NCI-H1092 treated with DMSO at 0.1 percent for 48 hours (cell line): ENCODE measurements at places on chromosomes 16 and 17.
A peak's percentile ranks its signal among the peaks of the same experiment; 100 is the strongest.

GRCh38 chr16:11806721-11807120 lies 9.7 kb upstream of the ZC3H7A start:
- DNase-seq = no peak

GRCh38 chr16:88578446-88579313 lies 8.5 kb downstream of the ZC3H18 start:
- DNase-seq = no peak

DNA sequence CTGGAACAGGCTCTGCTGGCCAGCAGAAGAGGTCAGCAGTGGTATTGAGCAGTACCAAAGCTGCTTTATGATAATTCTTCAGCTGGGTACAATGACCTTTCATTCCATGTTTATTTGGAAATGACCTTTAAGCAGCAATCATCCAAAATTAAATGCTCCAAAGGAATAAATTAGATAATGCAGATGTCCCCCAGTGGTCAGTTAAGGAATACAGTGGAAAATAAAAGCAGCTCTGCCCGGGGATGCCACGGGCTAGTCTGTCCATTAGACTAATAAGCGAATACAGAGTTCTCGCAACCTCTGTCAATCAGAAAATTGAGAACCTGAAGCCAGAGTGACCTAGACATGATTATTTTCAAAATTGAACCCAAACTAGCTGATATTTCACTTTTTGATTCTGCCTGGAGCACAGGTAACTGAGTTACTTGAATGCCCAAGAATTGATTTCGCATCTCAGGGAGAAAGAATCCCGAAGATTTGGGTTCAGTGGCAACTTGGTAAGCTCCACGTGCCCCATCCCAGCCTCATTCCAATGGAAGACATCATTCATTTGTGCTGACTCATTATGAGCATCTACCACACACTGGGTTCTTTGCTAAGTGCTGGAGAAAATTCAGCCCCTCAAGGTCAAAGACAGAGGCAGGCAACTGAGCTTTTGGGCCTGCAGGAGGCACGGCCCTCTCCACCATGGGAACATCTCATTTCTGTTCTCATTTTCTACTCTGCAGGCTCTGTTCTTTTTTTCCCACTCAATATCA lies 34.4 kb upstream of the SLC39A11 start:
- no peak for DNase-seq

GRCh38 chr16:84988328-84989080 lies 22.8 kb downstream of the ZDHHC7 start:
- DNase-seq = no peak

- DNase-seq = no peak
Observed at GRCh38 chr16:5640883-5641282, 543.3 kb upstream of the EEF2KMT start.

DNA sequence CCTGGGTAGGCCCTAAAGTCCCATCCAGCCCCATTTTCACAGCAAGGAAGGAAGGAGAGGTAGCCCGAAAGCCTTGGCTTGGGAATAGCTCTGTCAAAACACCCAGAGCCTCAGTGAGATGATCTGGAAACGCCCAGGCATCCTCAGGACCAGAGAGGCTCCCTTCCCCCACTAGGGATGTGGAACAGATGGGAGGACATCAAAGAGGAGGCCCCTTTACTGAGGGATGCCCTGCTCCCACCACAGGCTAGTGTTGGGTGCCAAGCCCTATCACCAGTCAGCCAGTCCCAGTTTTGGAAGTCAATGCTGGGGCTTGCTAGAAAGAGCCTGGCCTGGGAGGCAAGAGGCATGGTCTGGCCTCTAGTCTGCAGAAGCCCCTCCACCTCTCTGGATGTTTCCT lies 4.7 kb downstream of the TPPP3 start:
- no peak for DNase-seq

- DNase-seq = no peak
Observed at GRCh38 chr16:81798311-81799137, 19.4 kb downstream of the PLCG2 start.

GRCh38 chr17:73232587-73233373 lies 28.9 kb downstream of the CPSF4L start:
- peak; percentile 36 for DNase-seq

- DNase-seq = peak; percentile 71
Observed at GRCh38 chr17:38539386-38539785, 66.4 kb downstream of the SRCIN1 start.

GRCh38 chr16:68335175-68335574 lies 24.4 kb downstream of the PRMT7 start:
- DNase-seq = no peak

GRCh38 chr17:48261297-48261880 lies 153.8 kb downstream of the SNX11 start:
- DNase-seq = peak; percentile 64

- DNase-seq = no peak
Observed at GRCh38 chr16:54891346-54891745, 39.3 kb upstream of the IRX5 start.

- no peak for DNase-seq
Observed at GRCh38 chr17:48754500-48755261, 26.1 kb upstream of the HOXB13 start.

DNA sequence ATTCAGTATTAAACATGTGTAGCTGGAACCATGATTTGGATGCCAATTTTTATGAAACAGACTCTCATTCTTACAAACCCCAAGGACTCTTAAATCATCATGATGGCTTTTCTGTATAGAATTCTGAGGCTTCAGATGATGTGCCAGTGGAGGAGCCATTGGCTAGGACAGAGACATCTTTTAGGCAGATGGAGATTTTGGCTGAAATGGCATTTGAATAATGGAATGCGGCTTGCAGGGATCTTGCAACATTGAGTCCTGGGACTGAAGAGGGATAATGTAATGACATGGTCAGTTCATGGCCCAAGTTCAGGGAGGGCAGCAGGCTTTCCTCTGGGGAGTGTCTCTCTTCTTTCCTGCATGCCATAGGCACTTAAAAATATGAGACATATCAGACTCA lies 172.4 kb downstream of the ABCA8 start:
- no peak for DNase-seq

DNA sequence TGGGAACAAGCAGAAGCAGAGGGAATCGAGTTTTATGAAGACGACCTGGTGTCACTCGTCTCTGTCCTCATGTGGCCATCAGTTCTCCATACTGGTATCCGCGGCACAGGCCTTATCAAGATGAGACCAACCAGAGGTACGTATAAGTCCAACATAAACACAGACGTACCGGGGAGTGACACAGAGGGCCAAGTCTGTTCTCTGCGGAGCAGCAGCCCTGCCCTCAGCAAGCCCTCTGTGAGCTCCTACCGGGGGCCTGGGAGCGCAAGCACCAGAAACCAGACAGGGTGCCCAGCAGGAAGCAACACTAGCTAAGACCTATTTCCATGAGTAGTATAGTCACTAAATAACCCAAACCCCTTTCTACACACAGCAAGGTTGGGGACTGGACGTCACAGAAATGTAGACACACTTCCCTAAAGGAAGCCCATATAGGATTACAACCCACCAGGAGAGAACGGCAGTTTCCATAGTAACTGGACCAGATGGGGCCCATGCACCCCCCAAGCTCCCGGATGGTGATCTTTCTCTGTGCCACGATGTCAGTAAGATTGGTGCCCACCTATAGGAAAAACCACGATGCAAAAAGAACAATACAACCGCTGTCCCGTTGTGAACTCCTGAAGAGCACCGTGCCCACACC lies 911 bp downstream of the ARL16 start:
- DNase-seq = peak; percentile 9

GRCh38 chr16:29862884-29863668 lies at the start of gene CDIPT:
Gene CDIPT (minus strand): TSS chr16:29863226. CDS start chr16:29862857, 369 bp downstream.
- DNase-seq = peak; percentile 98

DNA sequence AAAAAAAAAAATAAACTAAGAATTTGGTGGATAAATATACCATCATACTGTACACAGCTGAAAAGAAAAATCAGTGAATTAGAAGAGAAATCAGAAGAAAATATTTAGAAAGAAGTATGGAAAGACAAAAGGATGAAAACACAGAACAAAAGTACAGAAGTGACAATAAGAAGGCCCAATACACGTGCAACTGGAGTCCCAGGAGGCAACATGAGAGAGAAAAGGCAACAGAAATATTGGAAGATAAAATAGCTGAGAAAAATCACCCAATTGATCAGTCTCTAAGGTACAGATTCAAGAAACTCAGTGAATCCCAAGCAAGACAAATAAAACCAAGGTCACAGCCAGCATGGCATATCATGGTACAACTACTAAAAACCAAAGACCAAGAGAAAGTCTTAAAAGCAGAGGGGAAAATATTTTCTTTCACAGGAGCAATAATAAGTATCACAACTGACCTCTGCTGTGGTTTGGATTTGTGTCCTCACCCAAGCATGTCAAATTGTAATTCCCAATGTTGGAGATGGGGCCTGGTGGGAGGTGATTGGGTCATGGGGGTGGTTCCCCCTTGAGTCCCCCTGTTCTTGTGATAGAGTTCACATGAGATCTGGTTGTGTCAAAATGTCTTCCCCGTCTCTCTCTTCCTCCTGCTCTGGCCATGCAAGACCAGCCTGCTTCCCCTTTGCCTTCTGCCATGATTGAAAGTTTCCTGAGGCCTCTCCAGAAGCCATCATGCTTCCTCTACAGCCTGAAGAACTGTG lies 20.2 kb upstream of the ENGASE start:
- DNase-seq = no peak

GRCh38 chr17:61408151-61409041 lies 8.8 kb downstream of the TBX2 start:
- no peak for DNase-seq

DNA sequence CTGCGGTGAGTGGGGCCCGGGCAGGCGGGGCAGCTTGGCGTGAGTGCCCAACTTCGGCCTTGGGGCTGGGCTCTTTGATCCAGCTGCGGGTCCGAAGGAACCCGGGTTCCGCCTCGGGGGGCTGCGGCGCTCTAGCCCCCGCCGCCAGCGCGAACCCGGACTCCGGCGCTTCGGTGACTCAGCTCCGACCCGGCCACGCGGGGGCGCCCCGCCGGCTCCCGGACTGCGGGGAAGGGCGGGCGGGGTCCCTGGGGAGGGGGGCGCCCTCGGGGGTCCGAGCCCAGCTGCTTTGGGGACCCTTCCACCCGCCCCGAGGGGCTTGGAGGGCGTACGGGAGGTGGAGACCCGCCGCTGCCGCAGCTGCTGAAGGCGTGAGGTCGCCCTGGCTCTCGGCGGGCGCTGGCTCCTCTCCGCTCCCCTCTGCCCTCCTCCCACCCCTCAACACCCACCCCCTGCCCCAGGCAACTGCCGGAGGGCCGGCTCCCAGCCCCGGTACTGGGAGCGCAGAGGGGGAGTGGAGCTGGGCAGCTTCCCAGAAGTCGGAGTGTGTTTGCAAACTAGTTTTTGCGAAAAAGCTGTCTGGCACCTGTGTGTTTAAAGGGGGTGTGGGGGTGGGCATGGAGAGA lies 516 bp downstream of the CPNE2 start:
- peak; percentile 36 for DNase-seq

DNA sequence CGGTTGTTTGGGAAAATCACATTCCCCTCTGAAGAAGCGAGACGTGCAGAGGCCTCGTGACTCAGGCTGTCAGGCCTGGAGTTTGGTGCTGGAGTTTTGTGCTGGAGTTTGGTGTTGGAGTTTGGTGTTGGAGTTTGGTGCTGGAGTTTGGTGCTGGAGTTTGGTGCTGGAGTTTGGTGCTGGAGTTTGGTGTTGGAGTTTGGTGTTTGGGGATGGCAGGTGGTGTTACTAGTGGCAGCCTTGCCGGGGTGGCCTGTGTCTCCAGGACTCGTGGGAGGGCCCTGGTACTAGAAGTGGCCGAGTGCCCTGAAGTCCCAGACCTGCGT lies 12.6 kb downstream of the TBC1D24 start:
- no peak for DNase-seq
